Activated naive CD4-positive, alpha-beta T cell treated with anti-CD3 and anti-CD28 coated beads, Interleukin-2, amount 50 U/mL, for 16 hours (primary cell): ENCODE measurements at places on chromosomes 2 and 18.

- DNase-seq: no peak
These were observed 705 bp downstream of the YES1 start for GRCh38 chr18:811182-811891.

DNA sequence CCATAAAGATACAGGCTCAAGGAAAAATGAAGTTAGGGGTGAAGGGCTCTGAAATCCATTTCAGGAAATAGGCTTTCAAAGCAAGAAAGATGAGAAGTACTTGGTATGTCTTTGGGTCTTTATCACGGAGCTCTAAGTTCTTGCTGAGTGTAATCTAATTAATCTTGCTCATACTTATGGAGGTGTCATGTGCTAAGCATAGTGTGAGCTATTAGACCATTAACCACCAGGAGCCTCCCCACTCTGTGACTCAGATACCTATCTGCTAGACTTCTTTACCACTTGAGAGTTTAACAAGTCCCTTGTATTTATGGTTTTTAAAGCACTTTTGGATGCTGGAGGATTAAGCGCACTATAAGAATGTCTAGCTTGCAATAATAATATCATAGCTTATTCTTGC lies 678.7 kb downstream of the EPHA4 start:
- DNase-seq: no peak

DNA sequence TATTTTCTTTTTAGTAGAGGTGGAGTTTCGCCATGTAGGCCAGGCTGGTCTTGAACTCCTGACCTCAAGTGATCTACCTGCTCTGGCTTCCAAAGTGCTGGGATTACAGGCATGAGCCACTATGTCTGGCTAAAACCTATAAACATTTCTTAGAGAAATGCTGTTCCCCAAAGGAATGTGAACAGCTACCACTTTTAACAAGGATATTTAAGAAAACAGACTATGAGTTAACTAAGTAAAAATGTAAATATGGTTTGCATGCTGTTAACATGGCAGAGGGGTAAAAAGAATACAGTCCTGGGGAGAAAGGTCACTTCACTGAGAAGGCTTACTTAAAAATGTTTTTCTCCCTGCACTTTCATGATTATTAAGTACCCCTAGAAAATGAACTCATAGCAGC lies 57.1 kb downstream of the SLC16A14 start:
- DNase-seq: no peak

DNA sequence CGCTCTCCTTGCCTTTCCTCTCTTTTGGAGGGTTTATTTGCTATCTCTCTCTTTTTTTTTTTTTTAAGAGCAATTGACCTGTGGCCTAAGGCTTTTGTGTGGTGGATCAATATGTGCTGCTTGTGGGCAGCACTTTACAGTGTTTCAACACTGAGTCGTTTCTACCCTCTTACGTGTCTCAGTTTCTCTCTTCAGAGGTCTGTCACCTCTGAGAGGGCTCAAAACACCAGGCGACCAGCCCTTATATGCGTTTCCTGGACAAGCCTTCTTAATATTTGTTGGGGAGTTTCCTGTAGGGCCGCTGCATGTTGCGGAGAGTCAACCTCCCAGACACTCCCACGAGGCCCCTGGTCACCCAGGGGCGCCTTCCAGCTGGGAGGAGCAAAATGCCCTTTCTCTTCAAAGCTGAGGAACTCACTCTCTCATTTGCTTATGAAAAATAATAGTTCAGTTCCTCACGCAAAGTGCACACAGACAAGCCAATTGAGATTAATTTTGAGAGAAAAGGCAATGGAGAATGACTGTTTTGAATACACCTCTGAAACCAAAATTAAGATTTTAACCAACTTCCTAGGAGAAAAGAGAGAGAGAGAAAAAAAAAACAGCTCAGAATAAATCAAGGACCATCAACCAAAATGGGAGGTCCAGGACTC lies 96.3 kb upstream of the B3GNT2 start:
- DNase-seq: no peak

- no peak for DNase-seq
These were observed 156.8 kb downstream of the STK39 start for GRCh38 chr2:168090366-168091135.

- no peak for DNase-seq
These were observed 131.8 kb upstream of the HS6ST1 start for GRCh38 chr2:128450211-128451024.

GRCh38 chr18:49547701-49548100 lies 14.2 kb upstream of the LIPG start:
- DNase-seq: no peak

GRCh38 chr2:223095207-223095606 lies 43.2 kb downstream of the KCNE4 start:
- DNase-seq: no peak

GRCh38 chr2:120514521-120514920 lies 168.6 kb downstream of the INHBB start:
- no peak for DNase-seq

GRCh38 chr2:16339206-16339605 lies 326.4 kb downstream of the CYRIA start:
- no peak for DNase-seq

DNA sequence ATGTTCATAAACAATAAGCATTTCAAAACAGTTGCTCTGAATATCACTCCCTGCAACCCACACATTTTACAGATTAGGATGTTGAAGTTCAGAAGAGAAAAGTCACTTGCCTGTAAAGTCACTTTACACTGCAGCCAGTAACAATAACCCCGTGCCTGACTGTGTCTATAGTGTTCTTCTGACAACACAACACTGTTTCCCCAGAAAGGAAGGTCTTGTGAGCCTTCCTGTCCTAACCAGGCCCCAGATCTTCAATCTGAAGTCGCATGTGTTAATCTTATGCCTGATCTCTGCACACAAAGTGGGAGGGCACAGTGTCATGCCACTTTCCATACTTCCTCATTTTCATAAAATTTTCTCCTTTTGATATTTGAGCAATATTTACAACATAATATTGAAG lies 120.2 kb downstream of the FEZ2 start:
- DNase-seq: no peak

DNA sequence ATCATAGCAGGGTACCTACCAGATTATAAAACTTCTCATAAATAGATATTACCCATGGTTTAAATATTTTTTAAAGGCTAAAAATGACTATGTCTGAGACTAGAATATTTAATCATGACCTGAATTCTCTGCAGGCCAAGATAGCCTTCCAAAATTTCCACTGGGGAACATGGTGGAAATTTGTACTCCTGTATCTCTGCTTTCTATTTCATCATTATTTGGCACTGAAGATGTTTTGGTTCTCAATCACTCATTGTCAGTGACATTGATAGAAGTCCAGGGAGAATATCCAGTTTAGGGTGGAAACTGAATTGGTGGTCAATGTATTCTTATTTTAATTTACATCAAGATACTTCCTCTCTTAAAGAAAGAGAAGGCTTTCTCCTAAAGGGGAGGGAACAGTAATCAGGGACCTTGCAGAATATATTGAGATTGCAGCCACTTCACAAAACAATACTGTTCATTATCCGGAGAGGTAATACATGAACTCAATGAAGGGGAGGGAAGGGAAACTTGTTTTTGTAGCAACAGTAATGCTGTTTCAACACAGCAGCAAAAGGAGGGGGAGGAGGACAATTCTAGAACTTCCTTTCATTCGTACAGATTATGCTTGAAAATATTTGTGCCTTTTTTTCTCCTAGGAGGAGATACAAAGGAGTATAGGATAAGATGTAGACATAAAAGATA lies 34.1 kb downstream of the EEF1B2 start:
- no peak for DNase-seq

- no peak for DNase-seq
These were observed 9.0 kb downstream of the FOXI3 start for GRCh38 chr2:88443353-88443938.

GRCh38 chr2:149768320-149768799 lies 180.8 kb upstream of the MMADHC start:
- DNase-seq: no peak

- no peak for DNase-seq
These were observed 190.6 kb downstream of the RAD51AP2 start for GRCh38 chr2:17327649-17328048.

GRCh38 chr18:73895701-73896100 lies 251.9 kb downstream of the FBXO15 start:
- no peak for DNase-seq

- no peak for DNase-seq
These were observed 127.4 kb downstream of the GBX2 start for GRCh38 chr2:236040600-236041328.

DNA sequence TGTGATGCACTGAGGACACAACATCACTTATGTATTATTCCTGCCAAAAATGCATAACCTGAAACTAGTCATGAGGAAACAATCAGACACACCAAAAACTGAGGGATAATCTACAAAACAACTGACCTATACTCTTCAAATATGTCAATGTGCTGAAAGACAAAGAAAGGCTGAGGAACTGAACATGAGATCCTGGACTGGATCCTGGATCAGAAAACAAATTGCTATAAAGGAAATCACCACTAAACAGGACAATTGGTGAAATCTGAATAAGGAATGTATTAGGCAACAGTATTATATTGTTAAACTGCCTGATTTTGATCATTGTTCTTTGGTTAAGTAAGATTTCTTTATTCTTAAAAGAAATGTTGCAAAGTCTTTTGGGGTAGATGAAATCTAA lies 28.8 kb downstream of the CUL3 start:
- no peak for DNase-seq

DNA sequence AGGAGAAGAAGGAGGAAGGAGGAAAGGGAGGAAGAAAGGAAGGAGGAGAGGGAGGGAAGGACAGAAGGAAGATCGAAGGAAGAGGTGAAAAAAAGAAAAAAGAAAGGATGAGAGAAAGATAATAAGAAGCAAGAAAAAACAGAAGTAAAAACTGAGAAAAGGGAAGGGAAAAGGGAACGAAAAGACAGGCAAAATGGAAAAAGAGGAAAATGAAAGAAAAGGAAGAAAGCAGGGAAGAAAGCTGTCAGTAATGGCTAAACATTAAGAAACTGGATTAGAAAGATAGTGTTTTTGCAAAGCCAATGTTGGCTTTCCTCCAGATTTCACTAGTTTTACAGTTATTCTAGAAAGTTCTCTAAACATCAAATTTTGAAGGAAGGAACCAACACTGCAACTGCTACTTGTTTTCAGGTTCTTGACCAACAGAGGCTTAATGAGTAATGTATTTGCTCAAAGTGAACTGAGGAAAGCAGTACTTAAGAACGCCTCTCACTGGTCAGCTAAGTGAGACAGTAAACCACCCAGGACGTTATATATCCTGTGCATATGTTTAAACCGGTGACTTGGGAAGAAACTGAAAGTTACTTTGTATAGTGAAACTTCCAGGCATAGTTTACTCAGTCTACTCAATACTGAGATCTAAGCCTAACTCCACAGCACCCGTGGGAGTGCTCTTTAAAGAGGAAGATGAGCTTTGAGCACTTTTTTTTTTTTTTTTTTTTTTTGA lies 286.2 kb upstream of the TRIB2 start:
- peak; percentile 45 for DNase-seq

DNA sequence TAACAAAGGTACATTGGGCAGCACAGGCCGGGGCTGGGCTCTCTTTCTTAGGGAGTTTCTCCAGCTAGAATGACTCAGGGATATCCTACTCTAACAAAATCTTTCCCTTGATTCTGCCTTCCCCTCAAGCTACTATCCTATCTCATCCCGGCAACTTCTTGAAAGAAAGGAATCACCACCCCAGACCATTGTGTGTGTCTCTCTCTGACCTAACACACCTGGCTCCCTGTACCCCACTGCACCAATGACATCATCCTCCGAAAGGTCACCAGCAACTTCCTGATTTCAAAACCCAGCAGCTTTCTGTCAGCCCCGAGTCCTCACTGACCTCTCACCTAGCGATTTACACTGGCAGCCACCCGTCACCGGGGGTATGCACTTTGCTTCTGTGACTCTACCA lies 72.1 kb upstream of the MAP4K4 start:
- DNase-seq: no peak

GRCh38 chr2:39738936-39739335 lies 40.1 kb downstream of the THUMPD2 start:
- no peak for DNase-seq

DNA sequence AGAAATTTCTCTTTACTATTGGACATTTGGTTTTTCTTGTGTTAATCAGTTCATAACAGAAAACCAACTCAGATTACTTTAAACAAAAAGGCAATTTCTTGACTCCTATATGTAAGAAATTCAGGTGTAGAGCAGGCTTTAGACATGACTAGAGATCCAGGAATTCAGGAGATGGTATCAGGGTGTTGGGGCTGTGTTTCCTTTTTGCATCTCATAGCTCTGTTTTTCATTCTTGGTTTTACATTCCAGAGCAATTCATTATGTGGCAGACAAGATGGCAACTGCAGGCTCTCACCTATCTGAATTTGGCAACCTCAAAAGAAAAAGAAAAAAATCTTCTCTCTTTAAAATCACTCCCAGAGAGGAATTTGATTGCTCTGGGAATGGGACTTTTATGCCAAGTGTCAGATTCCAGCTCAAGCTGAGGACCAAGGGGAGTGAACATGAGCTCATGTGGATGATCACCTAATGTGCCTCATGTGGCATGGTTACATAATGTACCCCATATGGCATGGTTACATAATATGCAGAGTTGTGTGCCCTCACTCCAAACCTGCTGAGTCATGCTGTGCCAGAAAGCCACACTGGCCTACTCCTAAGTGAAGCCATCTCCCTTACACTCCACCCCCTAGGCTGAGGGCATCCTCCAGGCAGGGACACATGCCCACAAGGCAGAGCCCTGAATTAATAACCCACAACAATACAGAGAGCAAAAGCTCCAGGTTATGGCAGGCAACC lies 282.7 kb downstream of the MBD2 start:
- no peak for DNase-seq

GRCh38 chr2:161946489-161947107 lies 127.4 kb downstream of the DPP4 start:
- DNase-seq: no peak

DNA sequence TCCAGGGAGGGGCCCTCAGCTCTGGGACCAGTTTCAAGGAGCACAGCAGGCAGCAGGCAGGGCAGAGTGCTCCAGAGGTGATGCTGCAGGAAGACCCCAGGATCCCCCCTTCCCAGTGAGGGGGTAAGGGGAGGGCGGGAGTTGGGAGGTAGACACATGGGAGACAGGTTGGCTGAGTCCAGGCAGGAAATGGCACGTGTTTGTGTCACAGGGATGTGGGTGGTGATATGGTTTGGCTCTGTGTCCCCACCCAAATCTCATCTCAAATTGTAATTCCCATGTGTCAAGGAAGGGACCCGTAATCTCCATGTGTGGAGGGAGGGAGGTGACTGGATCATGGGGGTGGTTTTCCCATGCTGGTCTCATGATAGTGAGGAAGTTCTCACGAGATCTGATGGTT lies 25.2 kb upstream of the OTOS start:
- DNase-seq: peak; percentile 4

- DNase-seq: no peak
These were observed 167.0 kb downstream of the BCL11A start for GRCh38 chr2:60386436-60386835.

- no peak for DNase-seq
These were observed 105.0 kb downstream of the LTBP1 start for GRCh38 chr2:33051586-33052360.

- no peak for DNase-seq
These were observed 37.5 kb downstream of the ANO7 start for GRCh38 chr2:241225983-241226382.

- DNase-seq: no peak
These were observed 80.0 kb downstream of the COPS8 start for GRCh38 chr2:237165405-237166276.
